ENCODE measurements at places on chromosomes 3 and 15. TPM values are rescaled to one million over a fixed set of nuclear protein-coding genes. Genes with fewer than 3 reads are reported as not detected.

Gene GFM1
- 30.7 TPM for total RNA-seq

Gene GATM
- under 0.01 TPM for total RNA-seq

Gene ACOX2
- total RNA-seq = 8.9 TPM

Gene C3orf49
- total RNA-seq = not detected

Gene CYP19A1
- total RNA-seq = not detected

Gene SI
- not detected for total RNA-seq

Gene RTP2
- not detected for total RNA-seq

Gene COL6A5
- not detected for total RNA-seq

Gene MST1
- total RNA-seq = 3.7 TPM

Gene CLDN16
- total RNA-seq = 0.35 TPM

Gene SPTBN5
- 0.18 TPM for total RNA-seq

Gene RTP1
- not detected for total RNA-seq

Gene TUSC7
- not detected for total RNA-seq

Gene PAK6
- total RNA-seq = not detected

Gene AMT
- 0.58 TPM for total RNA-seq

Gene MAPK6
- total RNA-seq = 61.5 TPM

Gene MFGE8
- 162 TPM for total RNA-seq

Gene NR2E3
- 0.18 TPM for total RNA-seq

Gene LRRIQ4
- not detected for total RNA-seq

Gene FMN1
- total RNA-seq = 1.2 TPM

Gene DISP2
- 0.35 TPM for total RNA-seq

Gene FBXL22
- 0.58 TPM for total RNA-seq

Gene NANOGP8
- total RNA-seq = not detected

Gene RRP9
- 25.5 TPM for total RNA-seq
